Fibroblast of skin of abdomen (primary cell): ENCODE measurements at places on chromosomes 1 and 21.

GRCh38 chr1:4972761-4973320 lies 318.4 kb downstream of the AJAP1 start:
- DNase-seq = no peak

- no peak for DNase-seq
Observed at GRCh38 chr1:43549921-43550597, 19.4 kb downstream of the PTPRF start.

DNA sequence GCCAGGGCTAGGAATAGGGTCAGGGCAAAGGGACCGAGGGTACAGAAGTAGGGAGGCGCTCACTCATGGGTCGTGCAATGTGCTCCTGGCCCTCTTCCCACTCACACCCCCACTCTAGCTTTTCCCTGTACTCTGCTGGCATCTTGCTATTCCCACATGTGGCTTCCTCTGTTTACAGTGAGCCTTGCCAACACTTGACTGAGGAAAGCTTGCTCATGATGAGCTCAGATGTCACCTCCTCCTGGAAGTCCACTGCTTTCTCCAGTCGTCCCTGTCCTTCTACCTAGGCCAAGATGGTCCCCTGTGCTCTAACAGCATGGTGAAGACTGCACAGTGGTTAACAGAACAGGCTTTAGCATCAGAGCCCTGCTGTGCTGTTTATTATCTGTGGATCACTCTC lies 8.0 kb upstream of the RIMS3 start:
- no peak for DNase-seq

GRCh38 chr21:42453224-42453985 lies 42.6 kb downstream of the RSPH1 start:
- DNase-seq = no peak

- no peak for DNase-seq
Observed at GRCh38 chr1:246690100-246690499, 34.1 kb upstream of the SCCPDH start.

- DNase-seq = no peak
Observed at GRCh38 chr1:40932006-40932405, 47.5 kb upstream of the CTPS1 start.

DNA sequence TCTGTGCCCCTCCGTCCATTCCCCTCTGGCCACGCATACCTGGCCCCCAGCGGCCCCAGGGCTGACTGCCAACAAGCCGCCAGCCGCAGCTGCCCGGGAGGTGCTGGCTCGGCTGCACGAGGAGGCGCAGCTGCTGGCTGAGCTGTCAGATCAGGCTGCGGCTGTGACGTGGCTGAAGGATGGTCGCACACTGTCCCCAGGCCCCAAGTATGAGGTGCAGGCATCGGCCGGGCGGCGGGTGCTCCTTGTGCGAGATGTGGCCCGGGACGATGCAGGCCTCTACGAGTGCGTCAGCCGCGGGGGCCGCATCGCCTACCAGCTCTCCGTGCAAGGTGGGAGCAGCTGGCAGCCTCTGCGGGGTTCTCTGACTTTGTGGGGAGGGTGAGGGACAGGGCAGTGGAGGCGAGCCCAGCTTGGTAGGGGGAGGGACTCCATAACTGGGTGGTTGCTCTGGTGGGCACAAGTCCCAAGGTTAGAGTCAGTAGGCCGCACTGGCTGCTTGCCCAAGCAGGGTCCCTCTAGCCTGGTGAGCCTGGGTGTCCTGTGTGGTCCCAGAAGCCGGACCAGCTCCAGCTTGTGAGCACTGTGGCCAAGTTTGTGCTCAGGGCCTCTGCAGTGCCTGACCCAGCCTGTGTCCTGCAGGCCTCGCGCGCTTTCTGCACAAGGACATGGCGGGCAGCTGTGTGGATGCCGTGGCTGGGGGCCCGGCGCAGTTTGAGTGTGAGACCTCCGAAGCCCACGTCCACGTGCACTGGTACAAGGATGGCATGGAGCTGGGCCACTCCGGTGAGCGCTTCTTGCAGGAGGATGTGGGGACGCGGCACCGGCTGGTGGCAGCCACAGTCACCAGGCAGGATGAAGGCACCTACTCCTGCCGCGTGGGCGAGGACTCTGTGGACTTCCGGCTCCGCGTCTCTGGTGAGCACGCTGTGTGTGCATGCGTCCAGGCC lies 8.8 kb downstream of the OBSCN start:
- no peak for DNase-seq

DNA sequence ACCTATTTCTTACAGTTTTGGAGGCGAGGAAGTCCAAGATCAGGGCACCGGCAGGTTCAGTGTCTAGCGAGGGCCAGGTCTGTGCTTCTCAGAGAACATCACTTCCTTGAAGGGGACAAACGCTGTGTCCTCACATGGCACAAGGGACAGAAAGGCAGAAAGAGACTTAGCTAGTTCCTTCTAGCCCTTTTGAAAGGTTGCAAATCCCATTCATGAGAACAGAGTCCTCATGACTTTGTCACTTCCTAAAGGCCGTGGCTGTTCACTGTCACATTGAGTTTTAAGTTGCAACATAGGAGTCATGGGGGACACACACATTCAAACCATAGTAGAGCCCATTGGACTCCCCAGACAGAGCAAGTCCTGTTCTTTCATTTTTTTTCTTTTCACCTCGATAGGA lies 27.4 kb downstream of the PER3 start:
- DNase-seq = no peak

GRCh38 chr1:219945795-219946194 lies 17.4 kb upstream of the SLC30A10 start:
- DNase-seq = no peak
